ENCODE measurements at places on chromosomes 1 and 21. TPM values are rescaled to one million over a fixed set of nuclear protein-coding genes. Genes with fewer than 3 reads are reported as not detected.

- no peaks in the 10 kb centered on the region for H3K27me3 ChIP-seq
- H3K27ac ChIP-seq: no peak overlapping the region
- no peak for DNase-seq
Measured at GRCh38 chr1:81125672-81126071, 675.1 kb upstream of the ADGRL2 start.

The TCHHL1 gene
- not detected for total RNA-seq

The GUCA2A gene
- total RNA-seq: not detected

DNA sequence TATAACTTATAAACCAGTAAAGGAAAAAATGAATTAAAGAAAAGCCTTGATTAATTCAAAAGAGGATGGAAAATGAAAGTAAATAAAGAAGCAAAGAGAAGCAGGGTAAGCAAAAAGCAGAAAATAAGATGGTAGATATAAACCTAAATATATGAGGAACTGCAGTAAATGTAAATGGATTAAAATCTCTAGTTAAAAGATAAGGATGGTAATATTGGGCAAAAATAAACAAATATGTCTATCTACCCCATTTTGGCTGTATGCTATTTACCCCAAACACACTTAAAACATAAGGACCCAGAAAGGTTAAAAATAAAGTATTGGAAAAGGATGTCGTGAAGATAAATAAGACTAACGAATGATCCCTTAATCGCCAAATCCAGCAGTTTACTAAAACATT is 161.9 kb downstream of the FOXD2 start:
- H3K36me3 ChIP-seq: peaks cover 26% of the 10 kb centered on the region
- no peaks in the 10 kb centered on the region for H3K27me3 ChIP-seq
- H3K4me1 ChIP-seq: no peaks in the 10 kb centered on the region
- no peak overlapping the region for H3K4me3 ChIP-seq
- no peak for DNase-seq

The PLA2G2F gene
- total RNA-seq: not detected

- no peak overlapping the region for H3K4me3 ChIP-seq
- peaks cover 8% of the 10 kb centered on the region for H3K36me3 ChIP-seq
Measured at GRCh38 chr21:31922881-31923280, 50.1 kb downstream of the HUNK start.

DNA sequence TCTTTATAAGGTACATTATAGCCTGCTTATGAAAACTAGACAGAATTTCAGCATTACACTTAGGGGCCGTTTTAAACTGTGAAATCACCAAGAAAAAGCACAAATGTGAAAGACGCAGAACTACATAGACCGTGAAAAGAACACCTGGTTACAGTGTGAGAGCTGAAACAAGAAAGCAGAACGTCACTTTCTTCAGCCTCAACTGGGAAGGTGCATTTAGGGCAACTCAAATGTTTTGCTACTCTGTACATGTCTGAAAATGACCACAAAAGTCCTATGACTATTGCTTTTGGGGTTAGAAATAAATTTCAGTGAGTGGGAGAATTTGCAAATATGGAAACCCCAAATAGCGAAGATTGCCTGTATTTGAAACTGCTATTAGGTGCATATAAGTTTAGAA is 268.7 kb downstream of the OLFM3 start:
- H3K27me3 ChIP-seq: no peaks in the 10 kb centered on the region
- H3K4me1 ChIP-seq: no peaks in the 10 kb centered on the region
- H3K27ac ChIP-seq: no peak overlapping the region
- H3K36me3 ChIP-seq: no peaks in the 10 kb centered on the region
- H3K4me3 ChIP-seq: no peak overlapping the region
- DNase-seq: no peak

The PLA2G2C gene
- total RNA-seq: not detected

- peaks cover 9% of the 10 kb centered on the region for H3K27me3 ChIP-seq
- peaks cover 10% of the 10 kb centered on the region for H3K4me1 ChIP-seq
- DNase-seq: no peak
- no peak overlapping the region for H3K27ac ChIP-seq
- no peaks in the 10 kb centered on the region for H3K36me3 ChIP-seq
- peak overlapping the region; percentile 88 for H3K4me3 ChIP-seq
Measured at GRCh38 chr1:62438163-62438562, 1.3 kb downstream of the USP1 start.

DNA sequence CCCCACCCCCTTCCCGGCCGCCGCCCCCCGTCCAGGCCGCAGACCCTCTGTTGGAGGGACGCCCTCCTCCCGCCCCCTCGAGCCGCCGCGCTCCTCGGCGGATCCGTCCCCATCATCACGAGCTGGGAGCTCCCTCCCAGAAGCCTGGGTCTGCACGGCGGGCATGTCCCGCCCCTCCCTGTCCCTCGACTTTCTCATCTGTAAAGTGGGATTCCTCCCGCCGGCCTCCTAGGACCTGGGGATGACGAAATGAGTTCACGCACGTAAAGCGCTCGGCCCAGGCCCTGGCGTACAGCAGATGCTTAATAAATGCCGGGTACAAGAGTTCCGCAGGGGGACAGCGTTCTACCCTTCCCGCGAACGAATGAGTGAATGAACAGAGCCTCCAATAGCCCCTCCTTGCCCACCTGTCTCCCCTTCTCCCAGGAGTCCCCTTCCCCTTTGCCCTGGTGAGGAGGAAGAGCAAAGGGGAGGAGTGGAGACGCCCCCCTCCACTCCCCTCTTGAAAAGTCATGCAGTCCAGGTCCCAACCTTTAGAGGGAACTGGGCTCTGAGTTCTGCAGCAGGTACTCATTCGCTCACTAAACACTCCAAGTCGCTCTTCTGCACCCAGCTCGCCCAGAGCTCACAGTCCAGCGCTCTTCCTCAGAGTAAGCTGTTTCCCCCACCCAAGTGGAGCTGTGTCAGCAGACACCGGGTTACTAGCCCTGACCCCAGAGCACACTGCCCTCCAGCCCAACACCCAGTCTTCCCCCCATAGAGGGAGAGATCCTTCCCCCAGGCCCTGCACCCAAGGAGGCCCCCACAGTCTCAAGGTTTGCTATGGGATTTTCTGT is 16.8 kb downstream of the RAP1GAP start:
- no peak overlapping the region for H3K27ac ChIP-seq
- H3K36me3 ChIP-seq: no peaks in the 10 kb centered on the region
- H3K4me1 ChIP-seq: peaks cover 8% of the 10 kb centered on the region
- DNase-seq: no peak
- peaks cover 20% of the 10 kb centered on the region for H3K27me3 ChIP-seq
- peak overlapping the region; percentile 68 for H3K4me3 ChIP-seq

The KIAA1614 gene
- total RNA-seq: 4.1 TPM

DNA sequence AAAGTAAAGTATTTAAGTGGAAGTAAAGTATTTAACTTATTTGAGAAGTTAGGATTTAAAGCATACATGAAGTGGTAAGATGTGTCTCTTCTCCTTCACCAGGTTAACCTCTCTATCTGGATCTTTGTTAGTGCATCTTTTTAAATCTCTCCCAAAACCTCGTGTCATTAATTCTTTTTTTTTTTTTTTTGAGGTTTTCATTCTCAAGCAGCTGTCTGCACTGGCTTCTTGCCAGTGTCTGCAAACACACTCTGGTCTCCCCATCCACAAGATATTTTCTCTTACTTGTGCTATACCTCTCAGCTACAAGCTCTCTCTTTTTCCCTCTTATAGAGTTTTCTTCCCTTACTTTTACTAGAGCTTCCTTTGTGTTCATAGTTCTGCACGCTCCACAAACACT is 49.0 kb downstream of the CLDN17 start:
- no peaks in the 10 kb centered on the region for H3K27me3 ChIP-seq
- no peak overlapping the region for H3K27ac ChIP-seq
- peaks cover 6% of the 10 kb centered on the region for H3K4me1 ChIP-seq
- H3K4me3 ChIP-seq: no peak overlapping the region
- H3K36me3 ChIP-seq: no peaks in the 10 kb centered on the region

DNA sequence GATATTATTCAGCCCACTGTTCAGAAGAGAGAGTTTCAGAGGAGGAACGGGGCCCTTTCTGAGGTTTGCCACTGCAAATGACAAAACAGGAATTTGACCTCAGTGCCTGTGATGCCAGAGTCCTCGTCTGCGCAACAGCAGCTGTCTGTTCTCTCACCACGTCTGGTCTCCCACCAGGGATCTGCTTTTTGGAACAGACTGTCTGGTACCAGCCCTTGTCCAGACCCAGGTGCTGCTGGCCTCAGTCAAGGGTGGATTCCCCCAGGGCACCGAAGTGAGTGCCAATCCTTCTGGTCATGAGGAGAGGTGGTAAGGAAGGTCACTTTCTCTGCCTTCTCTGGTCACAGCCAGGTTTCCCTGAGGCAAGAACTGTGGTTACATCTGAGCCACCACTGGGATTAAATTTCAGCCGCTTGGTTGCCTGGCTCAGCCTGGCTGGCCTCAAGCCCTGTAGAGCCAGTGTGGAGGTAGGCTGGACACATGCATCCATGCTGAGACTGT is 2.3 kb upstream of the BCAN start:
- no peaks in the 10 kb centered on the region for H3K36me3 ChIP-seq
- no peak overlapping the region for H3K27ac ChIP-seq

Data from glutamatergic neuron (in vitro differentiated cells).